ENCODE measurements at places on chromosomes 6 and 20.

DNA sequence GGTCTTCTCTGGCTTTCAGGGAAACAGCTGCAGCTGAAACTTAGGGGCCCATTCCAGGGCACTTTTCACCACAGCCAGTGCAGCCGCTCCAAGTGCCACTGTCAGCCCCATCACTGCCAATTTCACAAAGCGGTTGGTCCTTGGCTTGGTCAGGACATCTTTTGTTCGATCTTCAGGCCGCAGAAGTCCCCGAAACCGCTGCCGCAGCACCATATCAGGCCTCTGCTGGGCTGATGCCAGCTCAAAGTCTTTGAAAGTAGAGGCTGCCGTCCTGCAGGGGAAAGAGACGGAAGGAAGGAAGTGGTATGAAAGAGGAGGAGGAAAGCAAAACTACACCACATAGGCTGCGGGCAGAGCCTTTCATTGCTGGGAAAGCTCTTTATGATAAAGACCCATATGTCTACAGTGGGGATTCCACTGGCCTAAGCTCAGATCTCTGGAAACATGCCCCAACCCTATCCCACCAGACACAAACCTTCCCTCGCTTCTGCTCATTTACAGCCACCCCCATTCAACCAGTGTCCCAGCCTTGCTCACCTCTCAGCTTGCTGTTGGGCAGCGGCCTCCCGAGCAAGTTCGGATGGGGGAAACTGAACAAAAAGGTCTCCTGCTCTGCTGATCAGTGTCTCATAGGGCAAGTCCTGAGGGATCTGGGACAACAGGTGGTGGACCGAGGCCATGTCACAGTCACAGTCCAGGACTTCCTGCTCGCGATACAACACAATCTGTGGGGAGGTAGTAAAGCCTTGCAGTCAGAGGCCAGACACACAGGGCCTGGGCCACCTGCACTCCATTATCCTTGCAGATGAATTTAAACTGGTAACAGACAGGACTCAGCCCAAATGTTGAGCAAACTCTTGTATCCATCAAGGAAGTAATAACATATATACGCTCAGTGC is 23.5 kb downstream of the TBC1D20 start:
- no peak for DNase-seq

DNA sequence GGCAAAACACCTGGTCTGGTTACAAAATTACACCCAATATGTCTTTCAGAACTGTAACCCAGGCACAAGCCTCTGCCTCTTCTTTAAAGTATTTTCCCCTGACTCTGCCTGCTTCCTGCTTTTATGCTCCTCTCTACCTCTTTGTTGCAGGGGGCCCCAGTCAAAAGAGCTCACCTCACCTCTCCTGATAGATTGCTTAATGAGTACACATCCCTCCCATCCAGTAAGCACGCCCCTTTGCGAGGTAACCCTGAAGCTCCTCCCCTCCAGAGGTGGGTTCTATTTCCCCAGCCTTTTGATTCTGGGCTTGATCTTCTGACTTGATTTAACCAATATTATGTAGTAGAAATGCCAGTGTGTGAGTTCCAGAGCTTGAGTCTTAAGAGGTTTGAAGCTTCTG is 56.6 kb upstream of the EYA2 start:
- DNase-seq: no peak

- peak; percentile 30 for DNase-seq
These were observed 4.0 kb downstream of the ZSWIM3 start for GRCh38 chr20:45861221-45862075.

GRCh38 chr6:167934426-167934864 is 63.0 kb upstream of the KIF25 start:
- no peak for DNase-seq

GRCh38 chr6:10545482-10545881 is 24.3 kb downstream of the GCNT2 start:
- DNase-seq: no peak

DNA sequence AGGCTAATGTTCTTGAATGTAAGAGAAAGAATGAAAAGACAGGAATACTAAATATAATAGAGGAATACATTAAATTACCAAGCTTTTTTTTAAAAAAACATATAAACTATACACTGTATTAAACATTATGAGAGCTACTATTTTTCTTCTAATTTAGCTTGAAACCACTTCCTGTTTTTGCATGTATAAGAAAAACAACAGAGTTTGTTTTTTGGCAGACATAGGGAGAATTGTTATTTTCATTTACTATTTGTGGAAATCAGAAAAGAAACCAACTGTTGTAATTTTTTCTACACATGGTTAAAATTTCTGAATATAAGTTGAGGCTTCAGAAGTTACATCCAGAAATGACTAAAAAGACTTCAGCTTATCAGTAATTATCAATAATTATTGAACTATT is 991.8 kb upstream of the GJE1 start:
- DNase-seq: no peak

DNA sequence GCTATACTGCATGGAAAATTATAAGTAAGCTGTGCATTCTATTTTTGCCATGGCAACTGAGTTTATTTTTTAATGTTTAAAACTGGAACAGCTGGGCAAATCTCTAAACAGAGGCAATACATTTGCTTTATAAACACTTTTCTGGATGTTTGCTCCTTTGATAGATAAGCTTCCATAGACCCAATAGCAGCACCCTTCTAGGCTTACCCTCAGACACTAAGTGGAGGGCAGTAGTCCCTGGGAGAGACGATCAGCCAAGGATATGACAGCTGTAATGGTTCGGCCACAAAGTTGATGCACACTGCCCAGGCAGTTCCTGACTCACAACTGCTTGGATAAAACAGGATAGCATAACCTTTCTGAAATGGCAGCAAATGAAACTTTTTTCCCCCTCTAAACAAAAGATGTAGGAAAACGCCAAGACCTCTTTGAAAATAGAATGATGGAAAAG is 8.5 kb upstream of the MRPS10 start:
- DNase-seq: peak; percentile 20

DNA sequence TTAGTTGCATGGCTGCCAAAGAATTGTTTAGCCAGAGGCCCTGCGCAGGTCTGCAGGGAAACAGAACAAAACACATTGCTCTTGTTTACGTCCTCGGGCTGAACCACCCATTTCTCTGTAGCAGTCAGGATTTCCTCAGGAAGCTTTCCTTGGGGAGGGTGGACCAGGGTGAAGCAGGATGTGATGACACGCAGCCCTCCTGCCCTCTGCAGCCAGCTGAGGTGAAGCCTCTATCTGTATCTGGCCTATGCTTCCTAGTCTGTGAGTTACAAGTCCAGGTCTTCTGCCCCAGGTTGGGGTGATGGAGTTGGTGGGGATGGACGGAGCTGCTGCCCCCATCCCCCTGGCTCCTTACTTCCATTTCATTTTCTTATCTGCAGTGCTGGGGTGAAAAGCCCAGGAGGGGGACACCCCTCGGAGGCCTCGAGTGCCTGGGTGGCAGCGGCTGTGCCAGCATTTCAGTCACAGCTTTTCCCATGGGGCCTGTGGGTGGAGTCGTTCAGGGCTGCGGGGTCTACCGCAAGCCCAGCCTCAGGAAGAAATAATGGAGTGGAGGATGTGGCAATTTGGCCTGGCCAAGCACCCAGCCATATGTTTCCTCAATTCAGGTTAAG is 24.9 kb downstream of the SASH1 start:
- no peak for DNase-seq

- DNase-seq: no peak
These were observed 60.0 kb downstream of the PRL start for GRCh38 chr6:22236626-22237414.

GRCh38 chr20:50713657-50714101 is 17.7 kb upstream of the PARD6B start:
- DNase-seq: peak; percentile 59

DNA sequence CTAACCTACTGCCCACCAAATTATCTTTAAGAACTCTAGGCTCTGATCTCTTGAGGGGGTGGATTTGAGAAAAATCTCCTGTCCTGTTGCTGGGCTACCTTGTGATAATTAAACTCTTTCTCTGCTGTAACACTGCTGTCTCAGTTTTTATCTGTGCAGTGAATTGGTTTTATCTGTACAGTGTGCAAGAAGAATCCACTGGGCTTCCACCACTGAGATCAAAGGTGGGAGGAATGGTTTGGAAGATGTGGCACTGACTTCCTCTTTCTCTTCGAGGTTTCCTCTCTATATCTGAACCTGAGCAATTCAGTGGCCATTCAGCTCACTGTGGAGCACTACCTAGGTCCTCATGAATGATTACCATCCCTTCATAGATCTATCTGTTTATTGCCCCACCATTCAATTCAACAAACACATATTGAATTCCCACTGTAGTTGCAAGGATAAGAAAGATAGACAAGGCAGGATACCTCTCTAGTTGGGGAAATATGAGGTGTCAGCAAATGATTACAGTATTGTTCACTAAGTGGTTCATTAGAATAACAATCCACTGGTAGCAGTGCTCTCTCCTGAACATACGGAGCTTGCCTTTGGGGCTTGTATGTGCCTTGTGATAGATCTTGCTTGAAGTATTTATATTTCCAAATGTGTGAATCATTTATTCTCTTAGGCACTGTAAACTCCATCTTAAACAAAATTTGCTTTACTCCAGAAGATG is 172.1 kb upstream of the ARG1 start:
- DNase-seq: no peak

- no peak for DNase-seq
These were observed 102.0 kb downstream of the ANKS1A start for GRCh38 chr6:34990971-34991560.

GRCh38 chr20:12287575-12287974 is 369.9 kb downstream of the BTBD3 start:
- peak; percentile 43 for DNase-seq

DNA sequence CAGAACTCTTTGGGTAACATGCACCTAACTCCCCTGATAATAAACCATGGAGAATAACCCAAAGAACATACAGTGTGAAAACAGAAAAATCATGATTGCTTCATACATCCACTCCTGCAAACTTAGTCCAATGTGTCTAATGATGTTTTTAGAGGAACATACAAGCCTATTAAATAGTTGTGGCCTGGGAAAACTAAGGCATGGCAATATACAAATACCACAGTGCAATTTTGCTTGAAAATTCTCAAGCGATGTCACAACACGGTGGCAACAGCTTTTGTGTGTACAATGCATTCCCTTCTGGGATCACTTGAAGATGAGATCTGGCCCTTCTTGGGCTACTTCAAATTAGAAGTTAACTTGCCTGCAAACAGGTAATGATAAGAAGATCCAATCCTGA is 16.7 kb downstream of the MAP3K5 start:
- DNase-seq: no peak

DNA sequence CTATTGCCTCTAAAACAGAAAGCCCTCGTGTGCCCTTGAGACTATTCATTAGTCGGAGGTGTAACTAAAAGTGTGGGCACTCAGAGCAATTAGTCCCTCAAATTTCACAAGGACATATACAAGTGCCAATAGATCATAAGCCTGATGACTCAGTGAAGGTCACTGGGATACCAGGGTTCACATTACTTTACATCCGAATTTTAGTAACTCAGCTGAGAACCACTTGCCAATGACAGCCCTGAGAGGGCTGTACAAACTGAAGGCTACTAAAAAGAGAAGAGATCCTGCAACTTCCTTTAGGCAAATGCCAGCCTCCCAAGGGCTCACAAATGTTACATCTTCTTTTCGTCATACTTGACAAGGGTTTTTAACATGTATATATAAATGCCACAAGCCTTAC is 369.6 kb downstream of the TENT5A start:
- DNase-seq: no peak
